ENCODE measurements at places on chromosomes 7 and 10.

DNA sequence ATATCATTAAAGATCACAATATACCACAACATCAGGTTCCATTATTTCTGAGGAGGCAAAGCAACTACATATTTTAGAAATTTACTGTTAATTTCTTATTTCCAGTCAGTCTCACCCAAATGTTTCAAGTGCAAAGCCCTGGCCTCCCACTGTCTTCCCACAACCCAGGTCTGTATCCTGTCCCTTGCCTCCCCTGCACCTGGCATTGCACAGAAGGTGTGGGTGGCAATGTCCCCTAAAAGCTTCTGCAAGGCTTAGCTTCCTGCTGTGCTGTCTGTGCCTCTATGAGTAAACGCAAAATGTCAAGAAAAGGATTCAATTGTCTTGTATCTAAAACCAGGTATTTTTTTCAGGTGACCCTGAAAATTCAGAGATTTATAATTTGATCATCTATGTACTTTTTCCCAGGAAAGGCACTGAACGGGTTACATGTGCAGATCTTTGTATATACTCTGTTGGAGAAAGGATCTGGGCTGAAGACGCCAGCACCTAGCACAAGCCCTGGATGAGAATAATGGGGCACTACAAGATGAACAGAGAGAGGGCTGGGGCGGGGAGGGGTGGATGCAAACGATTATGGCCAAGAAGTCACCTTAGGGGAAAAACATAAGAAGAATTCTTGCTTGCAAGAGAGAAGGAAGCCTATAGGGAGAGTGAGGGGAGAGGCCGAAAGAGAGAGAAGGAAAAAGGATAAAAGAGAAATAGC lies 3.1 kb upstream of the ANTXRL start:
- DNase-seq = no peak

DNA sequence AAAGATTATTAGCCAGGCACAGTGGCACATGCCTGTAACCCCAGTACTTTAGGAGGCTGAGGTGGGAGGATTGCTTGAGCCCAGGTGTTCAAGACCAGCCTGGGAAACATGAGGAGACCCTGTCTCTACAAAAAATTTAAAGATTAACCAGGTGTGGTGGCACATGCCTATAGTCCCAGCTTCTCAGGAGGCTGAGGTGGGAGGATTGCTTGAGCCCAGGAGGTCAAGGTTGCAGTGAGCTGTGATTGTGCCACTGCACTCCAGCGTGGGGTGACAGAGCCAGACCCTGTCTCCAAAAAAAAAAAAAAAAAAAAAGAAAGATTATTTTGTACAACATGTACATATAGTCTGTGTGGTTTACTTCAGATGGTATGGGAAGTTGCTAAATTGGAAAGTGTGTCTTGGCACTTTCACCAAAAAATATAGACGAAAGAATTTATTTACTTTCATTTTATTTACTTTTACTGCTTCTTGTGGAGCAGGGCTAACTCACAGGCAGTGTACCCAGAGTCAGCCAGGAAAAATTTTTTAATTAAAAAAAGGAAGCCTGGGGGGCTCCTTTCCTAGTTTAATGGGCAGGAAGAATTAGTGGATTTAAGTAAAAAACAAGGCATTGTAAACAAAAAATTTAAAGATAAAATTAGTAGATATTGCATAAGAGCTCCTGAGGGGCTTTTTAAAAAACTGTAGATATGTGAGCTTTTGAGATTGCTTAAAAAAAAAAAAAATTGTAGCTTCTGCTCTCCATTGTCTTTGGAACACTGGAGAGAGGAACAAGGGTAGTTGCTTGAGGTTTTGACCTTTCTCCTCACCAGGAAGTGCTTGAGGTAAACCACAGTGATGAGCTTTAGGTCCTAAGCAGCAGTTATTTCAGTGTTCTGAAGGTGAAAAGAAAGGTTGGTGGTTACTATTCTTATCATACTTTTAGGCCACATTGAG lies 44.6 kb upstream of the VDAC2 start:
- DNase-seq = no peak

DNA sequence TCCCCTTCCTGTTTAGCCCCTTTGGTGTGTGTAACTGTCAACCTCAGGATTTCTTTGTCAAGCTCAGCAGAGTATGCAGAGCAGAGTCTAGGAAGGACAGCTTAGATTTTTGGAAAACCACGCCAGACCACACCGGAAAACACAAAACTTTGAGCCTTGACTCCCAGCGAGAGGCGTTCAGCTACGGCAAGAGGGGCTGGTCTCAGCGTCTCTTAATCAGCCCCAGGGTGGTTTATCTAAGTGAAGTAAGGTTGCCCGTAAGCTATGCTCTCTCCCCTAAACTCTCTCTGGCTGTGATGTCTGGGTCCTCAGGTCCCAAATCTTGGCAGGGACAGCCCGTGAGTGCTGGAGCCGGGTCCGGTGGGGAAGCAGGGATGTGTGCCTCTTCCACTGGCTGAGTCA lies 230.9 kb downstream of the KLF6 start:
- no peak for DNase-seq

DNA sequence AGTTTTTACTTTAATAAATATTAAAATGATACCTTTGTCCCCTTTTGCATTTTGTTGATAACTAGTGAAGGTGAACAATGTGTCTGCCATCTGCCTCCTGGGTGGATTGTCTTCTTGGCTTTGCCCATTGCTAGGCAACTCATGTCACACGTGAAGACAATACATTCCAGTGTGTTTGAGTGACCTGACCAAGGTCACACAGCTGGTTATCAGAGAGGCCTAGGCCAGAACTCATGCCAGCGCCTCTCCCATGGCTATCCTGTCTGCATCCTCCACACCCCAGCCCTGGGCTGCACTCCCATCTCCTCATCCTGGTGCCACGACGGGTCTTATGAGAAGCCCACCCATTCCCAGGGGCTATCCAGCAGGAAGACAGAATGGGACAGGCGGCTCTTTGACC lies 108.7 kb downstream of the PLCE1 start:
- no peak for DNase-seq

DNA sequence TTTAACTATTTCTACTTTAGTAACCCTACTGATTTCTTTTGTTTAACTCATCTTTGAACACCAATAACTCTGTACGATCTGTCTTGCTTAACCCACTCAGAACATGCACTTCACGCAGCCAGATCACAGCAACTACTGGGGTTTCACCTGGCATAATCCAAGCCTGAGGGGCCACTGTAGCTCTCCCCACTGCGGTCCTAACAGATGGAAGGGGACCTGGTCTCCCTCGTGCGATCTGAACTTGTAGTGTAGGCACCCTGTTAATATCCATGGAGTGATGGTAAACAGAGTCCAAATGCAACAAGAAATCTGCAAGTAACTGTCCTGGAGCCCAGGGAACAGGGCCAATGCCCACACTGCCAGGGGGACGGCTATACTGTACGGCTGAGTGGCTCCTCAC lies 45.5 kb downstream of the INSIG1 start:
- DNase-seq = no peak

- no peak for DNase-seq
Observed at GRCh38 chr7:27344471-27344870, 101.9 kb downstream of the EVX1 start.

DNA sequence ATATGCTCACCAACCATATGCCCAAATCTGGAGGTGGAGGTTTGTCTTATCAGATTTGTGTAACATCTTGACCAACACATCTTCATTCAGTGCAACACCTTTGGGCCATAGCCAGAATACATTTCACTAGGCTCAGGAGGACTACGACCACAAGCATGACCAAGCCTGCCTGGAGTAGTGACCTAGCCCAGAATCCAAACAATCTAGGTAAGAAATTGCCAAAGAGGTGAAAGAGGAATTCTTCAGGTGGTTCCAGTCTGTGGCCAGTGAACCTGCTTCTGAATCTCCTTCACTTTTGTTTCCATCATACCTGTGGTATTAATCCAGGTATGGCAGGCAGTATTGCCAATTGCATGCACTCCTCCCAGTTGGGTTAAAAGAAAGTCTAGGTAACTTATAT lies 112.8 kb upstream of the RAB18 start:
- DNase-seq = no peak

DNA sequence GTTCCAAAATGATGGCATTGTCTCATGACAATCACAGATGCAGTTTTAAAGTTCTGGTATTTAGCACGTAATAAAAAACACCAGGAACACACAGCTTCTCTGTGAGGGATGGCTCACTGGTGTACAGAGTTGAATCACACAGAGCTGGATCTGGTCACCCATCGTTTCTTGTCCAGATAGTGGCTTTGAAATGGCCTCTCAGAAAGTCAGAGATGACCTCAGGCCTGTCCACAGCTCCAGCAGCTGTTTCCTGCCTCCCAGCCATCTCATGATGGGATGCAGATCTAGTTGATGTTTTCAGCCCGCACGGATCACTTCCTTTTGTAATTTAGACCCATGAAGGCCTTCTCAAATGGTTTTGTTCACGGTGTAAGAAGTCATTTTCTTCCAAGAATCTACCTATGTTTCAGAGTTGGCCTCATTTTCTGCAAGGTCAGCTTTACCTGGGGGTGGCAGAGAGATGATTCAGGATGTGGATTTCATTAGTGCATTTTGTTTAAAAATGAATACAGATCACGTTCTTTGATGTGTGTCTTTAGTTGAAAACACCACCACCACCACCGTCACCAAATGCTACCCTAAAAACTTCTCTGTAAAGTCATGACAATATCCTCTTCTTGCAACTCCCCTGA lies 166.2 kb downstream of the SNX10 start:
- no peak for DNase-seq

All from NCI-H524 treated with DMSO at 0.1 percent for 48 hours (cell line).